ENCODE measurements at places on chromosomes 5 and 9.

DNA sequence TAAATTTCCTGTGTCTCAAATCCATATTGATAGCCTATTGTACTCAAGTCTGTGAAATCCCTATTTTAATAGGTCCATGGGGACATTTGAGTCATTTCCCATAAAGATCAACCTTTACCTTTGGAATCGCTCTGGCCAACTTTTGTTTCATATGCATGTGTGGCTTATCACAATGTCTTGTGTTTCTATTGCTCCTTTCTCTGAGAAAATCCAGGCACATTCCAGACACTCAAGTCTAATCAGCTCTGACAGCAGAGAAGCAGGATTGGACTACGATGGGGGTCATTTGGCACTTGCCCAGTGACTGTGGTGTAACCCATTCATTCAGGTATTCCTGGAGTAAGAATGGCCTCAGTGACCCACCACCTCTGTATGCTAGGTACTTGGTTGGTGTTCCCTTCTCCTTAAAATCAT, 48.4 kb downstream of the ACTBL2 start:
- DNase-seq, result no peak

- DNase-seq, result no peak
Observed at GRCh38 chr9:132908635-132909034, 29.9 kb downstream of the SPACA9 start.

DNA sequence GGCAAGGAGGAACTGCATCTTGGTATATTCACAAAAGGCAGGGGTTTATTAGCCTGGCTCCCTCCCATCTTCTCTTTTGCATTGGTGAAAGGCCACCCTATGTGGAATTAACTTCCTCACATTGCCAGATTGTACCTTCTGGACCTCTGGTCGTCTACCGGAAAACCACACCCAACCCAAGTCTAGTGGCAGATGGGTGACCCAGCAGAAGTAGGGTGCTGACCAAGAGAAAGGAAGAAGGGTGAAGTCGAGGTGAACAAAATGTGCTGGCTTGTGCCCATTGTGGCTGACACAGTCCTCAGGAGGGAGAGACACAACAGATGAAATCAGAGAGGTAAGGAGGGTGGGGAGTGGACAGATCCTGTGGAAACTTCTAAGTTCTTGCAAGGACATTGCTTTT, 39.8 kb upstream of the DAP start:
- DNase-seq, result no peak

- no peak for DNase-seq
Observed at GRCh38 chr5:150055326-150056074, 30.9 kb downstream of the CSF1R start.

DNA sequence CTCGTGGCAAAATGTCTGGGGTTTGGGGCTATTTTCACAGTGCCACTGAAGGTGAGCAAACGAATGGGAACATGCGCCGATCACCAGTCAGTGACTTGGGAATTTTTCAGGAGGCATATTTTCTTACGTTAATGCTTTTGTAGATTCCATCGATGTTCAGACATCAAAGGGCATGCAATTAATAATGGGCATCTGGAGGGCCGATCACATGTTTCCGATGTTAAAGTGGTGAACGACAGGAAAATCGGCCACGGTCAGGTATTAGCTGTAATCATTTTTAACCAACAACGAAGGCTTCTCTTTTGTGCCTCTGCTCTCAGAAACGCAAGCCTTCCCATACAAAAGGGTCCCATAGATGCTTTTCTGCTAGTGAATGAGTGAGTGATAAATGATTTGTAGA, 155.0 kb upstream of the PITX1 start:
- DNase-seq, result no peak

DNA sequence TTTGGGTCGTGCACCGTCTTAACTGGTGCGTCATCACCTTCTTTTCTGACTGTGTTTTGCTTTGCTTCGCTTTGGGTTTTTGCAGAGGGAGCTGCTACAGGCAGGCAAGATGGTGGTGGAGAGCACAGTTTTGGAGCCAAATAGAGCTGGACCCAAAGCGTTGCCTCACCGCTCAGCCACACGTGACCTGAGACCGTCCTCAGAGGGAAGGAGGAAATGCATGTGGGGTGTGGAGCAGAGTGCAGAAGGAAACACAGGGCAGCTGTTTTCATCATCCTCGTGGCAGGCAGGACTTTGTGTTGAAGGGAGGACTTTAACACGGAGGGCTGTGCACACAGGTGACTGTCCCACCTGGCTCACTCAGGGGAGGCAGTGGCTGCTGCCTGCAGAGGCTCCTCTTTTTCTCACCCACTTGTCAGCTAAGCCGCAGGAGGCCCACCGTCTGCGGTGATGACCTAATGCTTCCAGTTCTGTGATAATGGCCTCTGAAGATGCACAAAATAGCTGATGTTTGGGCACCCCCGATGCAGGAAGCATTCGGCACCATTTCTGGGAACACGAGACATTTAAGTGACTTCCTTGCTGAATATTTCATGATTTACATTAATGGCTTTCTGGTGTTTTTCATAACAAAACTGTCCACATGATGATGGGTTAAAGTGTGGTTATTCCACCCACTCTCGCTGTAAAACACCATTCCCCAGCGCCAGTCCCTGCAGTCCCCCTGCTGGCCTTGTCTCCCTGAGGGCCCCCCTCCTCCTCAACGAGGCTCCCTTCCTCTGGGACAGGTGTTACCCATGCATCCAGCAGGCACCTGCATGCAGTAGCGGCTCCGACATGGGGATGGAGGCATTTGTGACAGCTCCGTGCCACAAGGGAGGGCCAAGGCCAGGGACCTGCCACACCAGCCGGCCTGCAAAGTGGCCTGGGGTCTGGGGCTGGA, 12.4 kb upstream of the UBAC1 start:
- DNase-seq, result no peak

GRCh38 chr9:12882430-12882829, 107.6 kb downstream of the LURAP1L start:
- DNase-seq, result no peak

- no peak for DNase-seq
Observed at GRCh38 chr9:18015116-18015515, 436.2 kb downstream of the SH3GL2 start.

- DNase-seq, result peak; percentile 60
Observed at GRCh38 chr5:76331126-76331525, 72.0 kb upstream of the IQGAP2 start.

DNA sequence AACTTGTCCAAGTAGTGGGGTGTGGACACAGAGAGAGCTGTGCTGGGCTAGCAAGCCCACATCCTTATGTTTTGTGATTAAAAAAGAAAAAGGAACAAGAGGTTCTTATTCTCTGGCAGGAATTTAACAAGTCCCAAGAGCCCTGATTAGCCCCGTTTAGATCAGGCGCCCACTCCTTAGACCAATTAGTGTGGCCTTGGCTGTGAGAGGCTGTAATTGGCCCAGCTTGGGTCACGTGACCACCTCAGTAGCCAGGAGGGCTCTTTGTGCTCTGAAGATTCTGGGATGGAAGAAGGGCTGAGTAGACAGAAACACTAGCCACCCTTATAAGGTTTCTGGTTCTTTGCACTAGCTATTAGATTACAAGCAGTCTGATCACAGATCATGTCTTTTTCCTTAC, 31.1 kb downstream of the GCNT4 start:
- no peak for DNase-seq

GRCh38 chr9:89080193-89080592, 88.9 kb downstream of the S1PR3 start:
- DNase-seq, result no peak

DNA sequence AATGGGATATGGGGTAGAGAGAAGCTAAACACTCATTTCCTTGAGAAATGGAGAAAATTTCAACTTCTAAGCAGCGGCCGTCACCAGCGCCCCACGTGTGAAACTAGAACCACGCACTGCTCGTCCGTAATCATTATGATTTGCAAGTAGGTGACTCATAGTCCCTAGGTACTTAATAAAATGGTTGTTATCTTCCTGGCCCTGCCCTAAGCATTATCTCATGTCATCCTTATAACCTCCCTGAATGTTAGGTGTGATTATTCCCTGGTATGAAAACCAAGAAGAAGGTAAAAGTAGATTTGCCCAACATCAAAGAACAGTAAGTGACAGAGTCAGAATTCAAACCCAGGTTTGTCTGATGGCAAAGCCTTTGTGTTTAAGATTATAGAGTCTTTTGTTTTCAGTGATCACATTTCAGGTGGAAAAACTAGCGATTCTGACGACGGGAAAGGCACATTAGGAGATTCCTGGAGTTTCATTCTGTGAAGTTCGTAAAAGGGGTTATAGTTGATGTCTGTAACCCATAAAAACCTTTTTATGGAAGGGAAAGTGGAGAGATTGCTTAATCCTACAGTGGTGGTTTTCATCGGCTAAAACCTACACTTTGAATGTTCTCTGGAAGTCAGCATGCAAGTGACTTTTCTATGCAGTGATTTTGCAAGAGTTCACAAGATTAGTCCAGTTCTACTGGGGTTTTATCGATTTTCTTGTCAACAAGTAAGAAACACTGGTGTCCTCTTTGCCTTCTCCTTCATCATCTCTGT, 202.9 kb upstream of the WWC1 start:
- DNase-seq, result no peak

DNA sequence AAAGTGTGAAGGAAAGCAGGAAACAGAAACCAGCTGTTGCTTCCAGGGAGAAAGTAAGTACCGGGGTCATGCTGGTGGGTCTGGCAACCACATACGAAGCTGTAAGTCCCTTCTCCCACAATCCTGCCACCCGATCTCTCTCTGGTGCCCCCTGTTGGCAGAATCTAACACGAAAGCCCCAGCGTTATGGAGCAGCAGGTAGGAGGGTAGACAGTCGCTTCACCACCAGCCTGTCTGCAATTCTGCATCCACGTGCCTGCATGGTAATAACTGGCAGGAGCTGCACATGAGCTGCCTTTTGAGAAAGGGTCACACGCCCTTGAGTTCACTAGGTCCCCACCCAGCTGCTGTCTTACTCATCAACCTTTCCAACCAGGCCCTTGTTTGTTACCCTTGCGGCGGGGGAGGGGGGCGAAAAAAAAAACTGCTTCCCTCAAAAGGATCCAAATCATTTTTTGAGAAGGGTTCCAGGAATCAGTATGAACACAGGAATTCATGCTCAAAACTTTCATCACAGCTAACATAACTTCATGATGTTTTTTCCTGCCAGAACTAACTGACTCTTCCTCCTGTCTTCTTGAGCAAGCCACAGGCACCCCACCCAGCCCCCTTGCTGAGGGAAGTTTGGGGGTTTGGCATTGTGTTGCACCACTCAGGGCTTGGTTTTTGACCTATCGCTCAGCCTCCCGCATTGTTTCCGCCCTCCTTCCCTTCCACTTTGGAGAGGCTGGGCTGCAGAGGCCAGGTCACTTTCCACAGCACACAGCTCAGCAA, 19.6 kb upstream of the TMEM252 start:
- DNase-seq, result peak; percentile 57

GRCh38 chr5:109900911-109901627, 211.3 kb downstream of the MAN2A1 start:
- DNase-seq, result no peak

GRCh38 chr5:170138273-170138672, 32.6 kb downstream of the FOXI1 start:
- no peak for DNase-seq

GRCh38 chr5:119028575-119028974, 40.2 kb upstream of the DTWD2 start:
- no peak for DNase-seq

- DNase-seq, result no peak
Observed at GRCh38 chr5:1787472-1788047, 12.1 kb downstream of the MRPL36 start.

DNA sequence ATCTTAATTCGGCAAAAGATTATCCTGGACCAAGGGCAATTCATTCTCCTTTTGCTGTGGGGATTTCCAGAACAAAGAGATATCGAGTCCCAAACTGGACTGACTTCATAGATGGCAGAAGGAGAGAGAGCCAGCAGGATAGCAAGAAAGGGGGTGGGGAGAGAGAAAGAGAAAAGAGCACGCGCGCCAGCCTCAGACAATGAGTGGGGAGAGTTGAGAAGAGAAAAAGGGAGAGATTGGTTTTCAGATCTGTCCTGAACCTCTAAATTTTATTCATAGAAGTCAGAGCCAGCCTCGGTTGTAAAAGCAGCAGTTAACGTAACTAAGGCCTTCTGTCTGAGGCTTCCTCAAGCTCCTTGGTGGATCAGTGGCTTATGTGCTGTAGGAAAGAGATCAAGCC, 55.3 kb upstream of the ALDH1B1 start:
- DNase-seq, result no peak

DNA sequence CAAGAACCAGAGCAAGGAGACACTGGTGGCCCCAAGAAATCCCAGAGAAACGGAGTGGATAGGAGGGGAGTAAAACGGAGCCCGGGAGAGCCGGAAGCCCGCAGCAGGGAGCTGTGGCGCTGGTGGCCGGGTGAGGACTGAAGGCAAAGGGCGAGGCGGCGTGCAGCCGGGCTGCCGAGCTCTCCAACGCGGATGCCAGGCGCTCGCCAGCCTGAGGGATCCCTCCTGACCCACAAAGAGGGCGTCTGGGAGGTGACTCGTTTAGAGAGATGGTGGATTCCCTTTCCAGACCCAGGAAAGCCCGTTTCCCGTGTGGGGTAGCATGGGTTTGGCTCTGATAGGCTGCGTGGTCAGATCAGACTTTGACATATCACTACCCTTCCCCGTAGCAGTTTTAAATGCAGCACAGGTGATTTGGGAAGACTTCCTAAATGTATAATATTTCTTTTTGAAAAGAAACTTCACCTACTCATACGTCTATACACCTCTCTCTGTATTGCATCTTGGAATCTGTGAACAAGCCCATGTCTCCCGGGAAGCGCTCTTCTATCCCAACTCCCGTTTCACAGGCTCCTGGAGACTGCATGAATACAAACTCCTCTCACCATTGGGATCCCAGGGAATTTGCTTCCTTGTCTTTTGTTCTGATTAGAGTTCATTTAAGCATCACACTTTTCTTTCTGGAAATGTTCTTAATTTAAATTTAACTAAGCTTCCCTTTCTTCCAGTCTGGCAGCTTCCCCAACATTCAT, 158.1 kb downstream of the C9orf152 start:
- peak; percentile 36 for DNase-seq

GRCh38 chr5:177968661-177969211, 27.3 kb downstream of the PROP1 start:
- no peak for DNase-seq

DNA sequence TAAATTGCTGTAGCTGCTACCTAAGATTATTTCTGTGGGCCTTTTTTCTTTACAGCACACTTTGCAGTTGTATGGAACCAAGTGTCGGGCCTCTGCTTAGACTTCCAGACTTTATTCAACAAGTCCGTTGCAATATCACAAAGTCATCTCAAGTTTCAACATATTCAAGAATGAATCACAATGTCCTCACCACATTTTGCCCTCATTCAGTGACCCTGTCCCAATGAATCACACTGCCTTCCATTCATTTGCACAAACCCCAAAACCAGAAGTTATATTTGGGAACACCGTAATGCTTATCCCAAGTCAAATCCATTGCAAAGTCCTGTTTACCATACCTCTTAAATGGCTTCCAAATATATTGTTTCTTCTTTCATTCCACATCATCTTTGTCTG, 439.6 kb downstream of the CSNK1G3 start:
- no peak for DNase-seq

DNA sequence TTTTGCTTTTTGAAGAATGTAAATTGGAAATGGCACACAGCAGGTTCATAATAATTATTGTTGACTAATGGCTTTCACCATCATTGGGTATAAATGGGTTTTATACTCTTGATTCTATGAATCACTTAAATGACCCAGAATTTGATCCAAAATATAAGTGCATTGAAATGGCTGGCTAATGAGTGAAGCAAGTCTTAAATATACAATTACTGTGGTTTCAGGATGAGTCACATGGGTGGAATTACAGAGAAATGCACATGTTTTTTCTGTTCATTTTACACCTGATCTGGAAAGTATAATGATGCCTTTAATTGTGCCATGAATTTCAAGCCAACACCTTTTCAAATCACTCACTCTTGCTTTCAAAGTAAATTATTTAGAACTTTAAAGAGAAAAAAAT, 380.8 kb upstream of the CD180 start:
- no peak for DNase-seq
